ENCODE measurements at places on chromosomes 2 and 18.

DNA sequence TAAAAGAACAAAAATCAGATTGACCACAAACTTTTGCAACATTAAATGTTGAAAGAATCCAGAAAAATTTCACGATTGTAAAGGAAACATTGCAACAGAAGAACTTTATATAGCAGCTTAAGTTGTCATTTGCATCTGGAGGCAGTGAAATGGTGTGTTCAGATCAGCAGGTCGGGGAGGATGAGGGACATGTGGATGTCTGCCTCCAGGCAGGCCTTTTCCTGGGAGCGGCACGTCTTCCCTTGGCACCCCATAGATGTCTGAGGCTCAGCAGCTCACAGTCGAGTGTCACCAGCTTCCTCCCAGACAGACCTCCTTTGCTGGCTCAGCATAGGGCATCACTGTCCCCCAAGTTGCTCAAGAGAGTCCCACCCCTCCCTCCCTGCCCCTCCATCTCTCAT lies 44.3 kb upstream of the ASB1 start:
- DNase-seq = no peak

DNA sequence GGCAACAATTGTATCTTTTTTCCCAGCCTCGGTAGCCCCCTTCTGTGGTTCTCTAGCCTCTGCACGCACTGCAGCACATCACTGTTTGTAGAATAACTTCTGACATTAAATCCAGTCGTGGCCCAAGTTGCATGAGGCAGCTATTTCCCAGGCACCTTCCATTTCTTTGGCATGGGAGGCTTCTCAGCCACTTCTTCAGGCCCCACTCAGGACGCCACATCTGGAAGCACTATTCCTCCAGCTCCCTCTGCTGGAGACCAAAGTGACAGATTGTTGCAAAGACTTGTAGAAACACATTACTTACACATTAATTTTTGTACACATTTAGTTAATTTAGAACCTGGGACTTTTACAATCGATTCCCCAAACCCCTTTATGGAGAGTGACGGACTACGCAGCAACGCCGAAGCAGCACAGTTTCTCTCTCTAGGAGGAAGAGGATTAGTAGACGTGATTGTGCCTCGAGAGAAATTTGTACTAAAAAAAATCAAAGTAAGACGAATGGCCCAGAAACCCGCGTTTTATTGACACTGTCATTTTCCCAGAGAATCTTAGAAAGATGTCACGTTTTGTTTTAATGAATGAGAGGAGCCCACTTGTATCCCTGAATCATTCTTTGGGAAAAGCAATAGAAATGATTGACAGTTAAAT lies 57.8 kb upstream of the RGPD5 start:
- no peak for DNase-seq

DNA sequence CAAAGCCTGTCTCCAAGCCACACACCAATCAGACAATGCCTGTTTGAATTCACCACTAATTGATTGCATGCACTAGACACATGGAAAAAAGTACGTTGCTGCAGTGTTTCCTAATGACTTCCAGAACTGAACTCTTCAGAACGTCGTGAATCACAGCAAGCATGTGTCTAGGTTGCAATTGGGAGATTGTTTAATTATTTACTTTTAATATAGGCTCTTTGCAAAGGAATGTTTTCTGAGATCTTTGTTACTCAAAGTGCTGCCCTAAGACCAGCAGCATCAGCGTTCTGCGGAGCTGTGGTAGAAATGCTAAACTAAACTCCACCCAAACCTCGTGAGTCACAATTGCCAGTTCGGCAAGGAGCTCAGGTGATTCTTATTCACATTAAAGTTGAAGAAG lies 52.7 kb upstream of the CCDC68 start:
- DNase-seq = no peak

DNA sequence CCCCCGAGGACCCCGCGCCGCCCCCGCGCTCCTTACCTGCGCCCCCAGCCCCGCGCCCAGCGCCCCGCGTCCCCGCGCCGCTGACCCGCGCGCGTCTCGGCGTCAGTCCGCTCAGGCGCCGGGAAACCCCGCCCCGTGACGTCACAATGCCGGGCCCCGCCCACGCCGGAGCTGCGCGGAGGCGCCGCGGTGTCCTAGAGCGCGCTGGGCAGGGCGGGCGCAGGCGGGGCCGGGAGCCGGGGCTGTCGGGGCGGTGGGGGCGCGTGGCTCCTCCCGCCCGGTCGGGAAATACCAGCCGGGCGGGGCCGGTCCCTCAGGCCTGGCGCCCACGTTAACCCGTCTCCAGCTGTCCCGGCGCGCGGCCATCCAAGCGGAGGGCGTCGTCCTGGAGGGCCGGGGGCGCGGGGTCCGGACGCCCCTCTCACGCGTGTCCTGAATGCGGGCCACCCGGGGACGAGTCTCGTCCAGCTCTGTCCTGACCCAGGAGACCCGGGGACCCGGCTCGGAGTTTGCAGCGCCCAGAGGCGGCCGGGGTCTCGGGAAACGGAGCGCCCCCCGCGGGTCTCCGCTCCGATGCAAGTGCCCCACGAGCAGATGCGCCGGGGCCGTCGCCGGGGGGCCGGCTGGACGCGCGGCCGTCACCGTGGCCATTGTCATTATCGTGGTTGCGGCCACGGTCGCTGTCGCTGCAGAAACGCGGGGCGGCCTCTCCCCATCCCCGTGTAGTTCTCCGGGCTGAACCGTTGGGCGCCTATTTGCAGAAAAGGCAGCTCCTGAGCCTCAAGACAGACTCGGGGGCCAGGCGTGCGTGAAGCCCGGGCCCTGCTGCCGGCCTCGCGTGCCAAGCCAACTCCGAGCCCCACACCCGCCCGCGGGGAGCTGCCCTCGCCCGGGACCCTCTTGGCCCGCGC lies at the start of gene SLC66A2:
TSS of gene SLC66A2 (minus strand) at position 109 of the 911 bp plus-strand sequence. CDS start 727 bp downstream, outside the sequence.
- DNase-seq = peak; percentile 96

All from activated CD8-positive, alpha-beta memory T cell treated with anti-CD3 and anti-CD28 coated beads for 1 hour (primary cell).